ENCODE measurements at places on chromosomes 4 and X.

- DNase-seq: no peak
These were observed 121.0 kb downstream of the ARHGAP24 start for GRCh38 chr4:85595796-85596559.

- peak; percentile 80 for DNase-seq
These were observed 81.6 kb downstream of the SORBS2 start for GRCh38 chr4:185730387-185730786.

DNA sequence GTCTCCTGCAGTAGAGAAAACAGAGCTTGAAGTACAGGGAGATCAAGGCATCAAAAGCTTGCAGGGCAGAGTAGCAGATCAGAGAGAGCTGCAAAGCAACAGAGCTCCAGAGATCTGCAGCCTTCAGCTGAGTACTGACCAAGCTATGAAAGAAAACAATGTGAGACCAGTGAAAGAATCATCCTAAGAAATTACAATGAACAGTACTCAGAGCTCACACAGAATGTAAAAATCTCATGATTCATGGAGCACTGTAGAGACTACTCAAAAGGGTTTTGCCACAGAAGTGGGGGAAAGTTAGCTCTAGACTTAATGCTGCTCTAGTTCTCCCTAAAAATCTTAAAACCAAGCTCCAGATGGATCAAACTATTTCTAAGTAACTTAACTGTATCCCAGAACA, 80.0 kb upstream of the MAB21L2 start:
- no peak for DNase-seq

DNA sequence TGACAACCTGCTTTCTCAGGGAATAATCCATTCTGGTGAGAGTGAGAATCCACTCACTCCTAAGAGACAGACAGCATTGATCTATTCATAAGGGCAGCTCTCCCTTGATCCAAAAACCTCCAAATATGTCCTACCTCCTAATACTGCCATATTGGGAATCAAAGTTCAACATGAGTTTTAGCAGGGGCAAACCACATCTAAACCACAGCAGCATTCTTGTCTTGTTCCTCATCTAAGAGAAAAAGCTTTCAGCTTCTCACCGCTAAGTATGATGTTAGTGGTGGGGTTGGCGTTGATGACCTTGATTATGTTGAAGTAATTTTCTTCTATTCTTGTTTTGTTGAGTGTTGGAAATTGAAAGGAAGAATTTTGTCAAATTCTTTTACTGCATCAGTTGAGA, 69.6 kb downstream of the SERTM2 start:
- no peak for DNase-seq

GRCh38 chr4:36043901-36044300, 200.4 kb downstream of the ARAP2 start:
- no peak for DNase-seq

DNA sequence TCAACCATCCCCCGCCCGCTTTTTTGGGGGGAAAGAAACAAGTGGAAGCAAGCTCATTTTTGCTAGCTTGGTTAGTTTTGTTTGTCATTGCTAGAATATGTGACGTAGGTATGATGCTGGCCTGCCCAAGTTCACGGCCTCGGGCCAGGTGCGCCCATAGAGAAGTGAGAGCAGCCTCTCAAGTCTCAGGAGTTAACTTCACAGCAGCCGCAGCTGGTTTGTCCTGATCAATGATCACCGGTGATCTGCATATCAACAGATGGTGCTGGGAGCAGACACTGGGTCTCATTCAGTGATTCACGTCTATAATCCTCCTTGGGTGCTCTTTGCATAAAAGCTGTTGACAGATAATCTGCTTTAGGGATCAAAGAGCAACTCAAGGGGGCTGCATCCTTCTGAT, 50.1 kb downstream of the ENPP6 start:
- DNase-seq: peak; percentile 15

All from eye (tissue), 1 donor.